Globus pallidus (tissue), 1 donor: ENCODE measurements at places on chromosomes 2 and 18.
A peak's percentile ranks its signal among the peaks of the same experiment; 100 is the strongest.

GRCh38 chr18:331221-331821 lies 63.5 kb upstream of the THOC1 start:
- DNase-seq, result peak; percentile 40

- DNase-seq, result no peak
Measured at GRCh38 chr18:11948852-11949523, 32.3 kb upstream of the IMPA2 start.

DNA sequence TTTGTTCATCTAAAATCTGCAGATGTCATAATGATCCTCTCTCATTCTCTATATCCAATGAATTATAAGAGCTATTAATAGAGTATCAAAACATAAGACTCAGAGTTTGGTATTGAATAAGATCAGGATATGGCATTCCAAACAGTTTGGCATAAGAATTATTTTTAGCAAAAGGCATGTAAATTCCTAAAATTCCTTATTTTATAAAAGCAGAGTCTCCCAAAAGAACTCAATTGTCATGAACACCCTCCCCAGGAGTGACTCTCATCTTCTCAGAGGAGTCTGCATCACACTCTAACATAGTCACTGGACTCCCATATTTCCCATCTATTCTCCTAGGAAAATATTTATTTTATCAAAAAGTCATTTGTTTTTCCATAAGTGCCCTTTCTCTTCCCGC lies 1710.2 kb upstream of the SLC39A10 start:
- no peak for DNase-seq

- no peak for DNase-seq
Measured at GRCh38 chr18:46301571-46301970, 197.4 kb downstream of the HAUS1 start.

DNA sequence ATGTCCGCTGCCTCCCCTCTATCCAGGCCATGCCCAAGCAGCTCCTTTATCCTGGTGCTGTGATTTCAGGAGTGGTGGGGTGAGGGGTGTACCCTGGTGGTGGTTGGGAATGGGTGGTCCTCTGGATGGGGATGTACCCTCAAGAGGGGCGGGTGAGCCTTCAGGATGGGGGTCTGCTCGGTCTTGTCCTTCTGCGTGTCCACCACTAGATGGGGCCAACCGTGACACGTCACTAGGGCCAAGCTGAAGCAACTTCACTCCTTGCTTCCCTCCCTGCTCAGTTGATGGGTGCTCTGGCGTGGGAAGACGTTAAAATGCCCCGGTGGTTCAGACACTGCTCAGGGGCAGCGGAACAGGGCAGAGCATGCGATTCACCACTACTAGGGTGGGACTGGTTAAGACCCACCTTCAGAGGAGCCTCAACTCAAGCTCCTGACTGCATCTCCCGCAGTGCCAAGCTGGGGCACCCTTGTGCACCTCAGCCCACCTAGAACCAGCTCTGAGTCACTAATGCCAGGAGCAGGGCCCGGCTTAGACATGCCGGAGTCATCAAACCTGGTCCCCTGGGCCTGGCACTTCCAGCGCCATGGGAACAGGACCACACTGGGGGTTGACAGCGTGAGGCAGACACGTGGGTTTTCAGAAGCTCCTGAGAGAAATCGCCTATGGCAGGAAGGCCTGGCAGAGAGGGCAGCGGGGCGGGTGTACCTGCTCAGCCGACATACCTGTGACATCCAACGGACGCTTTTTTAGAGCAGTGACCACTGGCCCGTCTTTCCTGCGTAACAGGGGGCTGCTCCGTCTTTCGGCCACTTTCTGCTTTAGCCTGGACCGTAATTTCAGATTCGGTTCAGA lies 256.7 kb downstream of the HDAC4 start:
- peak; percentile 75 for DNase-seq

DNA sequence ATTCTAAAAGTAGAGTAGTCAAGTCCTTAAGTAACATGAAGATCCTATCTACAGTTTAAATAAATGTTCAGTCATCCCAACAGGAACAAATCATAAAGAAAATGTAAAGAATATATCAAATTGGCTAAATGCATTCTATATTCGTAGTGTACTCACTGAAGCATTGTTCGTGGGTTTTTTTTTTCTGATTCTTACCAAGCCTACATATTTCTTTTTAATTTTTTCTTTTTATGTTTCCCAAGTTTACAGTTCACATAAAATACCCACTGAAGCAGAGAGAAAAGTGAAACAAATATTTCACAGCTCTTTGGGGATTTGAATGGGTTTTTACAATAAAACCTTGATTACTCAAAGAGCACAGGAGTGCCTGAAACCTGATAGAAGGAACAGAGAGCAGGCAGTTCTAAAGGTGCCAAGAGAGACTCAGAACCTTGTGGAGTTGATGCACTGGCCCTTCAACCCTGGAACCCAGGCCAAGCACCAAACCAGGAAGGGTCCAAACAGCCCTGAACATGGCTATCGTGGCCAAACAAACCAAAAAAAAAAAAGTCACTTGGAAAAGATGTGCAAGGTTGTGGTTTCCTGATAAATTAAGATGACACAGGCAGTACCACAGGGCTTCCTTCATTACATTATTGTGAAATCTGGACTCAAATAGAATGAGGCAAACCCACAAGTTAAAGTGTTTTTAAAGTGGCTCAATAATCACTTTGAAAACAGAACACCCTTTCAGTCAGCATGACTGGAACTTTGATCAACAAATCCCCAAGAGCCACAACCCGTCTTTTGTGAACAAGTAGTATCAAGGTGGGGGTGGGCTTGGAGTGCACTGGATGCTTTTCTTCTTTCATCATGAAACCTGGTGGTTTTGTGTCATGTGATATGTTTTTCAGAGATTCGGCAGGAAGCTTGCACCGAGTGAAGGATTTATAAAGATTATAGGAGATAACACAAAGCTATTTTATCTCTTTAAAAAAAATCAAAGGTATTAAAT lies 245.0 kb upstream of the FN1 start:
- DNase-seq, result no peak

- no peak for DNase-seq
Measured at GRCh38 chr2:23241611-23242245, 143.3 kb upstream of the KLHL29 start.

DNA sequence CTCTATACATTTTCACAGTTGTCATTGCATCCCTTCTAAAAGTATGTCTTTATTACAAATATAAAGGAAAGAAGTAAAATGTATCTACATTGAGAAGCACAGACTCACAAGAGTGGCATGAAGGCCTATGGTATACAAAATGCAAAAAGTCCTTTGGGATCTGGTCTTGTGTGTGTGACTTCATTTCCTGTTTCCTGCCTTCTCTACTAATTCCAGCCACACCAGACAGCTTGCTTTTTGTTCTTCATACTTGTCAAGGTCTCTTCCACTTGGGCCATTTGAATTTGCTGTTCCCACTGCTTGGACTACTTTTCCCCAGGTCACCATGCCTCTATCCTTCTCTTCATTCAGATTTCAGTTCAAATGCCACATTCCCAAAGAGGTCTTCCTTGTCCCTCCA lies 6.7 kb upstream of the PNO1 start:
- no peak for DNase-seq

- DNase-seq, result peak; percentile 68
Measured at GRCh38 chr2:155714983-155715382, 617.5 kb downstream of the NR4A2 start.

- DNase-seq, result no peak
Measured at GRCh38 chr2:165630236-165630635, 160.7 kb downstream of the CSRNP3 start.

DNA sequence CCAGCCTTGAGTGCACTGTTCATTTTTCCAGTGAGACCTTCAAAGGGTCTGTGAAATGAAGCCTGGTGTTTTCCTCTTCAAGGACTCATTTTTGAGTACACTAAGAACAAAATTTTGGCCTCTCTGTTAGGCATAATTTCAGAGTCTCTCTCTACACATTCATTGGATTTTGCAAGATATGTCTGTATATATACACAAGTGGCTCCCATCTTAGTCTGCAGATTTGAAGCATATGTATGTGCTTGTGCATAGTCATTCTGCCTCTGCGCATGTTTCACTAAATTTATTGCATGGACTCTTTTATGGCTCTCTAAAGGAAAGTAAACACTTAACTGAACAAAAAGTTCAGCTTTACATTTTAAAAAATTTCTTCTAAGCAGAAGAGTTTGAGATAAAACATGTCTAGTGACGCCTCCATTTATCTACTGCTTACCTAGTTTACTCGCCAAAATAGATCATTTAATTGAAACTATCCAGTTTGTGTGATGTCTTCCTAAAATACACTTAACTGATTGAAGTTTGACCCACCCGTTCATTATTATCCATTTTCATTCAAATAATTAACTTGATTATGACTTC lies 145.9 kb downstream of the FMNL2 start:
- no peak for DNase-seq

GRCh38 chr2:130728007-130728454 lies 839 bp upstream of the GPR148 start:
- DNase-seq, result no peak

DNA sequence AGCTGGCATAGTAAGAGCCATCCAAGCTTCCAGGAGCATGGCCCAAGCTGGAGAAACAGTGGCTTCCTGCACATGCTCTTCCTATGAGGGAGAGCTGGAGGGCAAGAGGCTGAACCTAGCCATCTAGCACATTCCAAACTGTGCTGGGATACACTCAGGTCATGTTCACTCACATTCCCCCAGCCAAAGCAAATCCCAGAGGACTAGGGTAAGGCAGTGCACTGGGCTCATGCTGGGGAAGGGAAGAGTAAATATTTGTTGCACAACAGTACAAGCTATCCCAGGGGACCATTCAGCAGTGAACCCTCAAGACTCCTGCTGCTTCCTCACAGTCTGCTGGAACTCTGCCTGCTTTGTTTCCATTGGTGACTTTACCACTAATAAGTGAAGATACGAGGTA lies 20.7 kb upstream of the GYPC start:
- no peak for DNase-seq

- no peak for DNase-seq
Measured at GRCh38 chr2:80058562-80058961, 246.0 kb downstream of the LRRTM1 start.

DNA sequence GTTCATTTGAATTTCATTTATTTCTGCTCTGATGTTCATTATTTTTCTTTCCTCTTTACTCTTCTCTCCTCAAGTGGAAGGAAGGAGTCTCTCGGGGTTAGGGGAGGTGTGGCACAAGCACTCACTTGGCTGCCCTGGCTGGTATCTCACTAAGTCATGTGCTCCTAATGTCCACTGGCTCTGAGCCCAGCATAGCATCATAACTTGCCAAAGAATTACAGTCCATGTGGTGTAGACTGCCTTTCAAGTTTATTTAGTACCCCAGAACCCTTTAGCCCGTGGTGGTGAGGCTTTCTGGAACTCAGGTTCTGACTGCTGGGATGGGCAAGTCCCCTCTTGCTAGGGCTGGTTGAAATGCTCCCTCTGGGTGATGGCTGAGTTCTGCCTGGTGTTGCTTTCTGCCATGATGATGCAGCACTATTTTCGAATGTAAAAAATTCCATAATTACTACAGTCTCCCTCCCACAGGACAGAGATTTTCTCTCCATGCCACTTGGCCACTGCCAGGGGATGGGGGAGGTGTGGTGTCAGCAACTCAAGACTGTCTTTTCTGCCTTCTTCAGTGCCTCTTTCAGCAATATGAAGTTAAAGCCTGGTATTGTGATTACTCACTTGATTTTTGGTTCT lies 22.2 kb downstream of the SPAG16 start:
- DNase-seq, result no peak

- DNase-seq, result no peak
Measured at GRCh38 chr2:169065864-169066517, 3.4 kb upstream of the DHRS9 start.

DNA sequence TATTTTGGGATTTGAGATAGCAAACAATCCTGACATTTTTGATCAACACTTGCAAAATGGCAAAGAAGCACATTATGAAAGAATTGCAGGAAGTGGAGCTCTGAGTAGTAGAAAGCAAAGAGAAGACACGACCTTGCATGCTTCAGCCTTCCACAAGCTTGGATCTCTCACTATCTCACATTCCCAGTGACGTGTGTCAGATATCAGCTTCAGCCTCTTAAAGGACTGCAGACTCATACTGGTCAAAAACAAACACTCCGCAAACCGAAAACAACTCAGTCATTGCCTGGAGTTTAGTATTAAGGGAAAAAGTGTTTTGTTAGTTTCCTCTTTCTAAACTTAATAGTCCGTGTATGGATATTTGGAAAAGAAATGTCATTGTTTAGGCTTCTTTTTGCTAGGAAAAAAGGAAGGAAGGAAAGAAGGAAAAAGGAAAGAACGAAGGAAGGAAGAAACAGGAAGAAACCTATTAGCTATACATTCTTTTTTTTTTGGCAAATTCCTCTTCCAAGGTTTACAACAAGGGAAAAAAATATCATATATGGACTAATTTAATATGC lies 32.6 kb upstream of the SLC40A1 start:
- no peak for DNase-seq

- DNase-seq, result no peak
Measured at GRCh38 chr2:48319863-48320262, 210.1 kb upstream of the STON1 start.

GRCh38 chr2:113905886-113906285 lies 16.0 kb downstream of the ACTR3 start:
- no peak for DNase-seq

GRCh38 chr18:13183790-13184189 lies 34.8 kb upstream of the LDLRAD4 start:
- no peak for DNase-seq

- no peak for DNase-seq
Measured at GRCh38 chr2:24501813-24502212, 10.8 kb downstream of the NCOA1 start.

DNA sequence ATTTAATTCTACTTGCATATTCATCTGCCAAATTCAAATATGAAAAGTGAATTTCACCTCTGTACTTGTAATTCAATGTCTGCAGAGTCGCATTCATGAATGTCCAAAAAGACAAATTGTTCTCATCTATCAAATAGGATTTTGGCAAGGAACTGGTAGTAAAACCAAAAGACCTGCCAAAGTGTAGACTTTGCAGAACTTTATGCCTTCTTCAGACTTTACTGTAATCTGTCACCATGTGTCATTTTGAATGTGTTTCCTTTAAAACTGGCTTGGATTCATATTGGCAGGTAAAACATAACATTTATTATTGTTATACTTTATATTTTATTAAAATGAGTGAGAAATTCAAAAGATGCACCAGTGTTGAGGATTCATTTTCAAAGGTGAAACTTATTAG lies 701.9 kb upstream of the LINC00305 start:
- DNase-seq, result no peak

- no peak for DNase-seq
Measured at GRCh38 chr2:67996772-67997527, 65.9 kb downstream of the C1D start.

DNA sequence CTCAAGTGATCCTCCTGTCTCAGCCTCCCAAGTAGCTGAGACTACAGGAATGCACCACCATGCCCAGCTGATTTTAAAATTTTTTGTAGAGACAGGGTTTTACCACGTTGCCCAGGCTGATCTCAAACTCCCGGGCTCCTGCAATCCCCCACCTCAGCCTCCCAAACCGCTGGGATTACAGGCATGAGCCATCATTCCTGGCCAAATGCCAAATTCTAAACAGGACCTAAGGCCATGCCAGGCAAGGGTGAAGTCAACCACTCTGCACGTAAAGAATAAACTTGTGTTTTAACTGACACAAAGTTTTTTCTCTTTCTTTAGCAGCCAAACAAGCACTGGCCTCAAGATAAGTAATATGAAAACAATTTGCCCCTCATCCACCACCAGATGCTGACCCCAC lies 37.4 kb upstream of the SATB2 start:
- DNase-seq, result no peak
